Upper lobe of right lung (tissue), 1 donor: ENCODE measurements at places on chromosomes 5 and 9. TPM values are rescaled to one million over a fixed set of nuclear protein-coding genes. Genes with fewer than 3 reads are reported as not detected.

- no peaks in the 10 kb centered on the region for H3K27me3 ChIP-seq
- H3K27ac ChIP-seq = no peak overlapping the region
- DNase-seq = no peak
- no peaks in the 10 kb centered on the region for H3K36me3 ChIP-seq
Observed at GRCh38 chr9:114754581-114754980, 51.3 kb downstream of the TNFSF15 start.

The WDR70 gene
- 24.7 TPM for total RNA-seq

DNA sequence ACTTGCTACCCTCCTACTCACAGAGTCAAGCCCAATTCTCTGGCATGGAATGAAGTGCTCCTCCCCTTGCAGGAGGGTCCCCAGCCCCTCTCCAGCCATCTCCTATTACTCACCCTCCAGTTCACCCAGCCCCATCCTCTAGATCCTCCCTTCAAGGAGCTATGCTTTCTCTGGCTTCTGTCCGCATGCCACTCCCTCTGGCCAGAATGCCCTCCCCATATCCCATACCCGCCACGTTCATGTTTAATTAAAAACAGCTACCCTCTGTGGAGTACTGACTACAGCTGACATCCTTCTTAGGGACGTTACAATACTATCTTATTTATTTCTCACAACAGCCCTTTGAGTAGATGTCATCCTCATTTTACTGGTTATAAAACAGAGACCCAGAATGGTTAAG is 3.0 kb downstream of the F2R start:
- no peak overlapping the region for H3K27ac ChIP-seq
- H3K36me3 ChIP-seq = no peaks in the 10 kb centered on the region
- no peak for DNase-seq
- H3K4me3 ChIP-seq = no peak overlapping the region
- H3K4me1 ChIP-seq = peaks cover 24% of the 10 kb centered on the region

The TLX3 gene
- not detected for total RNA-seq

DNA sequence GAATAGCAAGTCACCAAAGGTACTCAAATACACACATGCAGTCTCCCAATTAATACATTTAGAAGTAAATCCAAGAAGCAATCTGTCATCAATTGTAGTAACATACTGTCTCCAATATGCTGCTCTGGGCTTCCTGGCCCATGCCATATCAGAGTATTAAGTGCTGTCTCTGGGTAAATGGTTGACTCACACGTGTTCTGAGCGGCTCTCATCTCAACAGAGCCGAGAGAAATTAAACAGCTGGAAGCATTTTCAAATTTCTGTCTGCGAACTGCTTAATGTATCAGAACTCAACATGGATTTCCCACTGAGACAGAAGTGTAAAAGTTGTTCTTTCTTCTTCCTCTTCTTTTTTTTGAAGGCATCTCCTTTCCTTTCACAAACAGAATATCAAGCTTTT is 247.3 kb upstream of the TAS2R1 start:
- H3K36me3 ChIP-seq = no peaks in the 10 kb centered on the region
- DNase-seq = no peak
- no peak overlapping the region for H3K27ac ChIP-seq
- no peaks in the 10 kb centered on the region for H3K27me3 ChIP-seq
- no peaks in the 10 kb centered on the region for H3K4me1 ChIP-seq
